Stimulated activated CD4-positive, alpha-beta T cell treated with anti-CD3 and anti-CD28 coated beads, Interleukin-15, amount 100 ng/mL, for 1 hour (primary cell): ENCODE measurements at places on chromosomes 12 and 14.

GRCh38 chr12:120301962-120302815 is at the start of gene SIRT4:
TSS of gene SIRT4 (plus strand) at chr12:120302321. CDS start at chr12:120303562, 1,241 bp downstream.
- DNase-seq = peak; percentile 75

DNA sequence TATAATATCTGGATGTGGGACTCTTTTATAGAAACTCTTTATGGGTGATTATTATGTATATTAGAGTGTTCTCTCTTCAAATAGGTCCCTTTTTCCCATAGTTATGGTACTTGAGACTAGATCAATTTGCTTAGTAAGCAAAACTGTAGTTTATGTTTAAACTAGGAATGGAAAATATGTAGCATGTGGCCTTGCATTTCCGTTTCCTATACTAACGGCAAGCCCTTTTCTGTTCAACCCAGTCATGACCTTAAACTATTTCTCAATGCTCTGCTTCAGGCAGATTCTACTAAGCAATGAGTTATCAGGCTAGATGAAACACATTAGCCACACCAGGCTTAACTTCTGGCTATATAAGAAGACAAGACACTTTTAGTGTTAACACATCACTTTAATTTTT is 84.6 kb downstream of the OTOGL start:
- no peak for DNase-seq

- no peak for DNase-seq
Observed at GRCh38 chr12:42002563-42002962, 142.1 kb downstream of the GXYLT1 start.

GRCh38 chr14:40394634-40395340 is 962.6 kb upstream of the FBXO33 start:
- DNase-seq = no peak

DNA sequence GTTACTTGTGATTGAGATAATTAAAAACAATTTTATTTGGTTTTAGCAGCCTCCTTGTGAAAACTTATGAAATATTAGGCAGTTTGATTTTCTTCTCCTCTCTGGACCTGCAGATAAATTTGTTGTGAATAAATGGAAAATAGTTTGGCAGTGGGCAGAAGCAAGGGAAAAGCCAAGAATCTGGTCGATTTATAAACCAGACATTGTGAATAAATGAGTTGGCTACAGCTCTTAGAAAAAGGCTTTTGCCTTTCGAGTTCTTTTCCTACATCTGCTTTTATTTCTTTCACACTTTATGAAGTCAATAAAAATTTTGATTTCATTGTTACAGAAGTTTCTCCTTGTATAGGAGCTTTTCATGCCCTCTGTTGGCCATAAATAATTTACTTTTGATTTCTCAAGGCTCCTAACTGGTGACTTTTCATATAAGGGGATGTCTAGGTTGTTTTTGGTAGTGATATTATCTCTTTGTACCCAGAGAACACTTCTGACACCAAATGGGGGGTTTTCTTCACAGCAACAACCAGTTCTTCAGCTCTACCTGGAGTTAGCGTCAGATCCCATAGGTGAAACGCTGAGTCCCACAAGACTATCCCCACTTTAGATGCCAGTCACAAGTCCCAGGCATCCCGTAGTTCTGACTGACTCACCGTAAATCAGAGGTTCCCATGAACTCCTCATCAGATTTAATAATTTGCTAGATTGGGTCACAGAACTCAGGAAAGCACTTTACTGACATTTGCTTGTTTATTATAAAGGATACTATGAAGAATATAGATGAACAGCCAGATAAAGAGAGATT is 136.5 kb upstream of the DNM1L start:
- DNase-seq = no peak
